ENCODE measurements at places on chromosomes 6 and 20.

GRCh38 chr6:129747588-129748112, 37.7 kb upstream of the ARHGAP18 start:
- DNase-seq = no peak

DNA sequence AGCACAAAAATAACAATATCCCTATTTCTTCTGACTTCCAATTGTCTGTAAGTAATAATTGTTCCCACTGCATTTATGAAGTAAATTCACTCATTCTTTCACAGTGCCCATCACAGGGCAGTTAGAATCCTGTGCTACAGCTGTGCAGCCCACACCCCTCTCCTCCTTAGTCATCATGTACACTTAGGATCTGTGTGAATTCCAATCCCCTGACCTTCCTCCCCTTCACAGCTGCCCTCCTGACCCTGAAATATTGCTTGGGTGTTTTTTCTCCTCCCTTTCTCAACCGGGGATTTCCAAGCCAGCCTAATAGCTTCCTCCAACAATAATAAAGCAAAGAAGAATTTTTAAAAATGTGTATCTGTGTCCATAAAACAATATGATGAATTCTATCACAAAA, 91.5 kb upstream of the BEND6 start:
- no peak for DNase-seq

DNA sequence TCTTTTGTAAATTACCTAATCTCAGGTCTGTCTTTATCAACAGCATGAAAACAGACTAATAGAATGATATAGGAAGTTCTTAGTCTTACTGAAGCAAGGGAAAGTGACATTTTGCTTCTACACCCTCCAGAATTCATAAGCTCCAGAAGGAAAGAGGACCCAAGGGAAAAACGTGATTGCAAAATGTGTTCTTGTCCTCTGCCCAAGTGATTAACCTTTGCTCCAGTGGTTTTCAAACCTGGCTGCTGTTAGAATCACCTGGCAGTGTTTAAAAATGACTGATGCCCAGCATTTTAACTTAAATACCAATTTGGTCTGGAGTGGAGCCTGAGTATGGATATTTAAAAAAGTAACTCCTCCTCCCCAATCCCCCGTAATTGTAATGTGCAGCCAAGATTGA, 191.4 kb downstream of the SLC16A10 start:
- no peak for DNase-seq

DNA sequence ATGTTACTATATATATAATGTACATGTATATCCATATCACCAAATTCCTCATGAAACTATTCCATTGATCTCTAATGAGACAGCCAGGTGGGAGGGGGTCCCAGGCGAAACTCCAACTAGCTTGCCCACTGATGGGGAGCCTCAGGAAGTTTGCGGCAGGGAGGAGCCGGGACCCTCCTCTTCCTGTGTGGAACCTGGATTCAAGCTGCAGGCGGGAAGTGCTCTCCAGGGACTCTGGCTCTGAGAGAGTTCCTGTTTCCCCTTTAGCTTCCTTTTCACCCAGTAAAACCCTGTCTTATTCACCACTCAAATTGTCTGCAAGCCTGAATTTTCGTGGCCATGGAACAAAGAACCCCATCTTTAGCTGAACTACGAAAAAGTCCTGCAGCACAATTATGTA, 152.2 kb downstream of the OPN5 start:
- no peak for DNase-seq

DNA sequence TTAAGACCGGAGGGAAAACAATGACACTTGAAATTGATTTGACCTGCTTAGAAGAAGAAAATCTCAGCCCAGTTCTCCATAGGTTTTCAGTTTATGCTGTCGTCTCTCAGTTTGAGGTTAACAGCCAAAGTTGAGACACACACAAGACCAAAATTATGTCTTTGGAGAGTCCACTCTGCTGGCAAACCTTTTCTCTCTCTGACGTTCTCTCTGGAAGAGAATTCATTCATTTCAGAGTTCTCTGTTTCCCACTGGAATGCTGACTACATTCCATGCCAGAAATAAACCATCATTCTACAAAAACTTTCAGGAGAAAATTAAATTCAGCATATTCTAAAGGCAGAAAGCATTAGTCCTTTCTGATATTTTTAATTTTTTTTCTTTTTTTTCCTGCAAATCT, 155.2 kb downstream of the TFAP2A start:
- DNase-seq = no peak

GRCh38 chr6:135106611-135107010, 52.0 kb upstream of the HBS1L start:
- no peak for DNase-seq

DNA sequence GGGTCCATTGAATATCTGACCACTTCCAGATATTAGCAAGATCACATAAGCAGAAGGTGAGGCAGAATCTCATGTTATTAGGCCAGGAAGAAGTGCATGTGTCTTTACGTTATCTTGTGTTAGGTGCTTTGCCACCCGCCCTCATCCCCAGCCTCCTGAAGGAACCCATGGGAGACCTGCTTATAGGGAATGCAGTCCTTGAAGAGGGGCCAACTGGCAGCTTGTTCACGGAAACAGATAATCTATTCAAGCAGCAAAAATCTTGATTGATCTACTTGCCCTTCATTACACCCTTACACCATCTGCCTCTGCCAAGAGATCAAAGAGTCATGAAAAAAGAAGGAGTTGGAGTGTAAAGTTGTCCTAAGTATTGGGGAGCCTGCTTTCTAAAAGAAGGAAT, 576.4 kb downstream of the HTR1B start:
- DNase-seq = no peak

GRCh38 chr6:34182751-34183531, 37.1 kb upstream of the GRM4 start:
- no peak for DNase-seq

GRCh38 chr6:131828080-131828479, 20.3 kb downstream of the ENPP1 start:
- no peak for DNase-seq

GRCh38 chr6:130148181-130148580, 74.6 kb downstream of the SAMD3 start:
- DNase-seq = peak; percentile 16

DNA sequence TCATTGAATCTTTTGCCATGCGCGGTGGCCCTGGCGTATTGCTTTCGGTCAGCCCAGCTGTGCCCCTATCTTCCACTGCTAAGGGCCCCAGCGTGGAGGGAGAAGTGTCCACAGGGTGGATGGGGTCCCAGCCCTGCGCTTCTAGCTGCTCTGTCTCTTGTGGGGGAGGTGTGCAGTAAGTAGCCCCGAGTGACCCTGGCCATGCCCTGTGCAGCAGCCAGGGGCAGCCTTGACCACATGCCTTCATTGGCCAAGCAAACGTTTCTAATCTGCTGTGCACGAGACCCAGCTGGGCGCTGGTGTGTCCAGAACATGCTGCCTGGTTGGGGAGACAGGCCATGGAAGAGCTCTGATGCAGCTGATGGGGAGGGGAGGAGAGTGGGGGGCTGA, 13.6 kb downstream of the TMEM181 start:
- DNase-seq = no peak

DNA sequence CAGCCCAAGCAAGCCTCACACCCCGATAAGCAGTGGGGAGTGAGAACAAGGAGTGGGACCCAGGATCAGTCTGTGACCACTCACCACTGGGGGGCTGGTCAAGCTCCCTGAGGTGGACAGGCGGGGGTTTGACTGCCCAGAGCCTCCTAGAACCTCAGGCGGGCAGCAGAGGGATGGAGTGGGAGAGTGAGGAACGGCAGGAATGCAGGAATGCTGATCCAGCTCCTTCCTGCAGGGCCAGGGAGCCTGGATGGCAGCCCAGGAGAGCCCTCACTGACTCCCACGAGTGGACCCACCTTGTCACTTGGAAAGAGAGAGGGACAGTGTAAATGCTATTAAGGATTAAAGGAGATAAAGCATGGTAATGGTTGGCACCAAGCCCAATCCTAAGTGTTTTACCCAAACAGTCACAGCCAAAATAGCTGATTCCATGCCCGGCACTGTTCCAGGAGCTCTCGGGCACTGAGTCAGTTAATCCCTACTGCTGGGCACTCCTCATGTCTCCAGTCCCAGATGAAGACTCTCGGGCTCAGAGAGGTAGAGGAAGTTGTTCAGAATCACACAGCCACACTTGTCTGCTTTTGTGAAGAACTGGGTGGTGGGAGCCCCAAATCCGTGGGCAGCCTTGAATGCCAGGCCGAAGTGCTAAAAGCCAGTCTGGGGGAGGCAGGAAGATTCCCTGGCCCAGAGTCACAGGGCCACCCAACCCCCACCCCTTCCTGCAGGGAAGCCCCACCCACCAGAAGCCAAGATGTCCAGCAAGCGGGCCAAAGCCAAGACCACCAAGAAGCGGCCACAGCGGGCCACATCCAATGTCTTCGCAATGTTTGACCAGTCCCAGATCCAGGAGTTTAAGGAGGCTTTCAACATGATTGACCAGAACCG, 3.1 kb downstream of the MYL9 start:
- no peak for DNase-seq

DNA sequence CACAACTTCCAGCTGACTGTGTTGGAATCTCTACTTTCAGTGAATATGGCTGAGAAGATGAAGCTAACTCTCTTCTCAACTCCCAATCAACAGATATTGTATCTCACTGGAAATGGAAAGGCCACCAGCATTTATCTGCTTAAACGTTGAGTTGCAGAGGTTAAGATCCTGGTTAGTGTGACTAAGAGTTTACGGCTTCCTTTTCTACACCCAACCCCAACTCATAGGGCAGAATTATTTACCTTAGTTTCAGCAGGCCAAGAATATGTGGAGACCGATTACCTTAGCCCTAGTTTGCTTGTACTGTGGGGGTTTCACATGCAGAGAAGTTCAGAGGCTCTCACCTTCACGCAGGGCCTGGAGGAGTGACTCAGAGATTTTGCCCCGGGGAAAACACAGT, 1026.6 kb downstream of the EYS start:
- no peak for DNase-seq

DNA sequence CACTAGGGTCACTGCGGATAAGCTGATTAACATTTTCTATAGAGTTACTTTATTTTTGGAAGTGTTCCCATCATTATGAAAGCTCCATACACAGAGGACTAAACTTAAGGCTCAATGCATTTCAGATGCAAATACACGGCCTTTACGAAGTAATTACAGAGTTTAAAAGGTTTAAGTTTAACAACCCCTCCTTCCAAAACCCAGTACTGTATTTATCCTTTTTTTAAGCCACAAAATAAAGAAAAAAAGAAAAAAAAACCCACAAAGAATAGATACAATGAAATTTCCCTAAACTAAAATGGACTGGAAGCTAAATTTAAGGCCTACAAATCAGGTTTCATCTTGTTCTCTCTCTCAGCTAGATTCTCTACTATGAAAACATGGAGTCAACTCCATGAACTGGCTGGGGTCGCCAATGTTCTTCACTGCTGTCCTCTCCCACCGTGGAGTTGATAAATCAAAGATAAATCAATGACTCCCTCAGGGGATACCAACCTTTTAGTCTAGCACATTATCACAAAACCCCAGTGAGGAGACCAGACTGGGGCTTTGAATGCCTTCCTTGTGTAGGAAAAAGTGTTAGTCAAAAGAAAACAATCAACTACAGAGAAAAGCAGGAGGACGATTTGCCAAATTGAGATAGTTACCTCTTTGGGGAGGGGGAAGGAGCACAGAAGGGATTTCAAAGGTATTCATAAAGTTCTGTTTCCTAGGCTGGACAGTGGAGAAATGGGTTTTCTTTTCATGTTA, 52.5 kb downstream of the TNFRSF21 start:
- no peak for DNase-seq

DNA sequence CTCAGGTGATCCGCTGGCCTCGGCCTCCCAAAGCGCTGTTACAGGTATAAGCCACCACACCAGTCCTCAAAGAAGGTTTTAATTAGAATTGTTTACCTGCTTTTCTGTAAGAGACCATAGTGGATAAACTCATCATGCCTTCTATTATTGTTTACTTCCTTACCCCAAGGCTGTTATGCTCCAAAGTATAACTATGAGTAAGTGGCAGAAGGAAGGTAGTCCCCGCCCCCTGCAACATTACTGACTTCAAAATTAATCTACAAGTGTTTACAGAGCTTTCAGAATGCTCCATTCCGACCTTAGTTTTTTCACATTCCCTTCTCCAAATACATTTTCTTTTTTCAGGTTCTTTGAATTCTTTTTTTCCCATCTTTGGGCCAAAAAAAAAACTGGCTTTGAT, 480.5 kb upstream of the NOX3 start:
- DNase-seq = no peak

GRCh38 chr20:60583741-60584140, 625.5 kb downstream of the CDH26 start:
- DNase-seq = no peak

DNA sequence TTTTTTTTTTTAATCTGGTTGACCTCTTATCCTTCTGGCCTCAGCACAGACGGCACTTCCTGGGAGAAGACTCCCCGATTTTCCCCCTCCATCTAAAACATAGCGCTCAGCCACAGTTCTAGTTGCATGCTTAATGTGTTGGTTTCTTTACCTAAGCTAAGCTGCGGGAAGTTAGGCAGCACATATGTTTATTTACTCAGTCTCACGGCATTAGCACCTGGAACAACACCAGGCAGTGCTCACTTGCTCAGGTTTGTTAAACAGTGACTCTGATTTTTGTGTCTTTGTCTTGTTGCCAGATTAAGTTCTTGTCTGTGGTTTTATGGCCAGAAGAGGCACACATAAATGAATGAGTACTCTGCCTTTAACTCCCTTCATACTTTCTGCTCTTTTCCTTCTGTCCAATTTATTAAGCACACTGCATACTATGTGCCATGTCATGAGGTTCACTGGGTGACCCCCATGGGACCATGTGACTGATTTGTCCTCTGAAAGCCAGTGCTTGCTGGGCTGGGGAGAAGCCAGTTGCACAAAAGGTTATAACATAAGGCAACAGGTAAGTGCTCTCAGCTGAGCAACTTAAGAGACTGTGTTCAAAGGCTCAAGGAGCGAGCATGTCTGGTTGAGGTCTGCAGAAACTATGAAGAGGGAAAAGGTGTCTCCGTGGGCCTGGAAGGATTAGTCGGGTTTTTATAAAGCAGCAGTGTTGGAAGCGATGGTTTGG, 93.6 kb downstream of the RPP40 start:
- DNase-seq = no peak
